ENCODE measurements at places on chromosomes 4 and X.

GRCh38 chrX:103823591-103823990, 8.5 kb downstream of the RAB9B start:
- DNase-seq: no peak

DNA sequence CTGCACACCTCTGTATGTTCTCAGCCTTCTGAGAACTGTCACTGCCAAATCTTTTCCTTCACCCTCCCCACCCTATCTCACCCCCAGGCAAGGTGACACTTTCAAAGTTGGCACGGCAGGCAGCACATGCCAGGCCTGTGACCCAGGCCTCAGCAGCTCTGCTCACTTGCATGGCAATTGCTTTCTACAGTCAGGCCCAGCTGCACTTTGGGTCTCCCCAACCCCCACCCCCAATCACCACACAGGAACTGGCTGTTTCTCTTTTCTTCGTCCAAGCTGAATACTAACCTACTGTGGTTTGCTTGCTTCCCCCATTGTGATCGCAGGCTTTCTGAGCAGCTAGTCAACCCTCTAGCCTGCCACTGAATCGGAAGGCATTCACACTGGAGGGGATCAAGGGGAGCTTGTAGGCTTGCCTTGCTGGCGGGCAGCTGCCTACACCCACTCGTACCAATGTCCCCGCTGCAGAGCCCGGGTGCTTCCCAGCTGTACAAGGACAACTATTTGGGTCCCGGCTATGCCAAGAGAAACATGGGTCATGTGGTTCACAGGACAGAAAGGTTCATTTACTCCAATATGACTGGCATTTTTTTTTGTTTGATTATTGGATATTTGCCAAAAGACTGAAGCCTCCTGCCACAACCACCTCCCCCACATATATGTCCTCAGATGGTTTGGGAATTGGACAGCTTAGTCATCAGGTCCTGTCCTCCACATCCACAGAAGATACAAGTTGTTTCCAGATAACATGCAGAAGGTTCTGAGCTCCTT, 28.1 kb downstream of the SLC25A43 start:
- no peak for DNase-seq

GRCh38 chr4:43089730-43090129, 197.2 kb downstream of the GRXCR1 start:
- DNase-seq: no peak

DNA sequence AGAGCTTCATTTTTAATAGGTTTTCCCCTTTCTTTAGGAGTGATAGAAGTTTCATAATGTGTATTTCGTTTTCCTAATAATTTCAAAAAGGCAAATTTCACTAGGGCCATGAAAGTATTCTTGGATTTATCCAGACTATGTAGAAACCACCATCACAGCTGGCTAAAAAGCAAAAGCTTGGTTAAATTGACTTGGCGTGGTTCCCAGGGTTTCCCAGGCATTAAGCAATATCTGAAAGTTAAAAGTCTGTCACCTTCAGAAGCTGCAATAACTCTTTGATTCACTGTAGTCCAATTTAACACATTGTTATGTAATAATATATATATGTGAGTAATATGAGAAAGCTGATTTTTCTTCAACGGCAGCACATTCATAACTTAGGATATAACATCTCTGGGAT, 38.3 kb downstream of the NDNF start:
- DNase-seq: no peak

- DNase-seq: no peak
These were observed at the start of gene SERTM2 for GRCh38 chrX:111511477-111511876. TSS of gene SERTM2 (plus strand) at chrX:111511645. CDS start at chrX:111518858, 7,213 bp downstream.

DNA sequence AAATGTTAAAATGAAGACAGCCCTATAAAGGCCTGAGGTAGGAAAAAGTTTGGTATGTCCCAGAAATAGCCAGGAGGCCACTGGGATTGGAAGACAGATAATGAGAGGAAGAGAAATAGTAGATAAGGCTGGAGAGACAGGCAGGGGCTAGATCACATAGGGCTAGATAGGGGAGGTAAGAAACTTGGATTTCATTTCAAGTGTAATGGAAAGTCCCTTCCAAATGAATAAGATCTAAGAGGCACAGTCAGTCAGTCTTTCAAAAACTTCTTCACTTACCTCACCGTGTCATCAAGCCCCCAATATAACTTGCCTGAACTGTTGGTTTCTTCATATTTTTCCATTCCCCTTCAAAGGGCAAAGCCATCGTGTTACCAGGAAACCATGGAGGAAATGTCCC, 121.8 kb downstream of the SPCS3 start:
- no peak for DNase-seq

GRCh38 chr4:13986548-13986947, 359.0 kb upstream of the BOD1L1 start:
- DNase-seq: no peak

GRCh38 chr4:4871573-4872313, 12.3 kb downstream of the MSX1 start:
- DNase-seq: no peak

DNA sequence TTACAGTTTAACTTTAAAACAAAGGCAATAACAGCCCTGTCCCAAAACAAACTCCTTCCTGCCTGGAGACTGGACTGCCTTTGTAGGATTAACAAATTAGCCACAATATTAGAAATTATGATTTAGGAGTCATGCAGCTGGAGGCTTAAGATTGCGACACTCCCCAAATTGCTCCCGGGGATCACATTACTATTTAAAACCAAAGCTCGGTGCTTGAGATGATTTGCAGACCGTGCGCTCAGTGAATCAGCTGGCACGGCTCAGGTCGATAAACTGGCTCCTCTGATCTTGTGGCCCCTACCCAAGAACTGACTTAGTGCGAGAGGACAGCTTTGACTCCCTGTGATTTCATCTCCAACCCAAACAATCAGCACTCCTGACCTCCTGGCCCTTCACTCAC, 829.3 kb downstream of the NLGN4X start:
- no peak for DNase-seq
